Stimulated activated CD4-positive, alpha-beta T cell treated with anti-CD3 and anti-CD28 coated beads, Interleukin-15, amount 100 ng/mL, for 24 hours (primary cell): ENCODE measurements at places on chromosomes 13 and 19.

DNA sequence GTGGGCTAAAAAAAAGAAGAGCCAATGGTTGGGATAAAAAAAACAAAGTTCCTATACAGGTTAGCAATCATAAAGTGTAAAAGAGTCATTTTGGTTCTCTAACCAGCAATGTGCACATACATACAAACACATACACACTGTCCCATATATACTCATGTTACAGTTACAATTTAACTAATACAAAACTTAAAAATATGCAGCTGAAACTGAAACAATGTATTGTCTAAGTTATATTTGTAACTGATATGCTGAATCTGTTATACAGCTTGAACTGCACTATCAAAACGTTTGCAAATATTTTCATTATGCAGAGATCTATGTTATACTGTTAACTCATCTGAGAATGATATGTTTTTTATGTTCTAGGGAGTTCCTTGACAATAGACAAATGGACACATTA lies 173.7 kb downstream of the KLF12 start:
- no peak for DNase-seq

DNA sequence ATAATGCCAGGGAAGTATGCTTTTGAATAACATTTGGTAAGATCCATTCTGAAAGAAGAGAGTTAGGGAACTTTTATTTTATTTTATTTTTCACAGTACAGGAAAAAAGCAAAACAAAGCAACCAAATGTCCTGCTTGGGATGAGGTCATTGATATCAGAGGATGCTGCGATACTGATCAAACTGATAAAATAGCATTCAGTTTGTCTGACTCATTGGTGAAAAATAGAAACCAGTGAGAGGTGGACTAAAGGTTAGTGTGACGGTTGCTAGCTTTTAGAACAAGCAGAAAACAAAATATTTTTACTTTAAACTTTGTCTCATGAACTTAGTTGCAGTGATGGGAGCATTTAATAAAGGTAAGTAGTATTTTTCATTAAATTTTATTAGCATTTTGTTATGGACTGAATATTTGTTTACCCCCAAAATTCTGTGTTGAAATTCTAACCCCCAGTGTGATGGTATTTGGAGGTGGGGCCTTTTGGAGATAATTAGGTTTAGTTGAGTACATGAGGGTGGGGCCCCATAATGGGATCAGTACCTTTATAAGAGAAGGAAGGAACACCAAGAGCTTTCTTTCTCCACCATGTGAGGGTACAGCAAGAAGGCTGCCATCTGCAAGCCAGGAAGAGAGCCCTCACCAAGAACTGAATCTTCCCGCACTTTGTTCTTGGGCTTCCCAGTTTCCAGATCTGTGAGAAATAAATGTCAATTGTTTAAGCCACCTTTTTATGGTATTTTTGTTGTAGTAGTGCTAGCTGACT lies 37.3 kb downstream of the ITGBL1 start:
- no peak for DNase-seq

- DNase-seq: no peak
These were observed 2.2 kb downstream of the TJP3 start for GRCh38 chr19:3710265-3710812.

DNA sequence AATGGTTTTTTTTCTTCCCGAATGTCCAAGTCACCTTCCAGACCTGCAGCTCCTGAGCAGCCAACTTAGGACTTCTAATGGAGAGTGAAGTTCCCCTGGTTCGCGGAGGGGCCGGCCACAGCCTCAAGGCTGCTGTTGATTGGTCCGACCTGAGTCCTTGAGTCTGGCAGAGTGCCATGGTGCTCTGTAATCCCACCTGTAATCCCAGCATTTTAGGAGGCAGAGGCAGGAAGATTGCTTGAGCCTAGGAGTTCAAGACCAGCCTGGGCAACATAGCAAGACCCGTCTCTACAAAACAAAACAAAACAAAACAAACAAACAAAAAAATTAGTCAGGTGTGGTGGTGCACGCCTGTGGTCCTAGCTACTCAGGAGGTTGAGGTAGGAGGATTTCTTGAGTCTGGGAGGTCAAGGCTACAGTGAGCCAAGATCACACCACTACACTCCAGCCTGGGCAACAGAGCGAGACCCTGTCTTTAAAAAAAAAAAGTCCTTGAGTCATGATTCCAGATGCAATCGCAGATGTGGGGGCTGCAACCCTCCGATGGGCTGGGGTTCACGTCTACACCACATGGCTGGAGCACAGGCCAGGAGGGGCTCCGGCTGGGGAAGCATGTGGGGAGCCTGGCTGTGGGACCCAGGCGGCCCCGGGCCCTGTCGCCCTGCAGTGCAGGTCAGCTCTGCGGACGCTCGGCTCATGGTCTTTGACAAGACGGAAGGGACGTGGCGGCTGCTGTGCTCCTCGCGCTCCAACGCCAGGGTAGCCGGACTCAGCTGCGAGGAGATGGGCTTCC lies 17.7 kb downstream of the HPN start:
- DNase-seq: no peak

GRCh38 chr13:63541336-63541735 lies 2125.7 kb upstream of the PCDH20 start:
- DNase-seq: no peak

- peak; percentile 8 for DNase-seq
These were observed 1308.4 kb downstream of the SLITRK5 start for GRCh38 chr13:88979465-88980175.

- no peak for DNase-seq
These were observed 21.4 kb upstream of the LILRA2 start for GRCh38 chr19:54551950-54552912.

DNA sequence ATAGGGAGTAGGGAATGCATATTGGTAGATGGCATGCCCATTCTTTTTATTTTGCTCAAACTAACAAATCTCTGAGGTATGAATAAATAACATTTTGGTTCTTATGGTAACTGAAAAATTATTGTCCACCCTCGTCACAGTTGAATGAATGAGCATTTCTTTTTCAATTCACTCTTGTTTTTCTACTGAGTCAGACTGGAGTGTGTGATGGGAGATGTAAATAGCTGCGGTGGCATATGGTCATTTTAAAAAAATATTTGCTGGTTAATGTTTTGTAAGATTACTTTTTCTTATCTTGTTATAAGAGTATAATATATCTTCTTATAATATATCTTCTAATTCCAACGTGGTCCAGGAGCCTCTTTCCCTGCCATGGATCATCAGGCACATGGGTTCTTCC lies 586.5 kb downstream of the SLITRK5 start:
- no peak for DNase-seq
